Renal pelvis (tissue), 12 donors: ENCODE measurements at places on chromosomes 5 and 9. TPM values are rescaled to one million over a fixed set of nuclear protein-coding genes. Genes with fewer than 3 reads are reported as not detected.
A peak's percentile ranks its signal among the peaks of the same experiment; 100 is the strongest.

PCSK5 gene
- polyA plus RNA-seq, result 18.7 TPM

ZNF354B gene
- polyA plus RNA-seq, result 28.2 TPM

HAVCR2 gene
- polyA plus RNA-seq, result 11.5 TPM

GRM6 gene
- 1.7 TPM for polyA plus RNA-seq

GCNT1 gene
- polyA plus RNA-seq, result 5.6 TPM

PIP5K1B gene
- 6.4 TPM for polyA plus RNA-seq

ZNG1F gene
- 26.5 TPM for polyA plus RNA-seq

PCDHGA5 gene
- polyA plus RNA-seq, result 3.2 TPM

GFPT2 gene
- 3.8 TPM for polyA plus RNA-seq

VDAC1 gene
- polyA plus RNA-seq, result 169 TPM

SLC6A18 gene
- 2.5 TPM for polyA plus RNA-seq

PFN3 gene
- 6.2 TPM for polyA plus RNA-seq

FSTL4 gene
- polyA plus RNA-seq, result 0.76 TPM

PTGES gene
- polyA plus RNA-seq, result 3.3 TPM

NDUFS6 gene
- 84.9 TPM for polyA plus RNA-seq

- no peak for DNase-seq
Measured at GRCh38 chr9:2180154-2180553, 165.0 kb downstream of the SMARCA2 start.

DNA sequence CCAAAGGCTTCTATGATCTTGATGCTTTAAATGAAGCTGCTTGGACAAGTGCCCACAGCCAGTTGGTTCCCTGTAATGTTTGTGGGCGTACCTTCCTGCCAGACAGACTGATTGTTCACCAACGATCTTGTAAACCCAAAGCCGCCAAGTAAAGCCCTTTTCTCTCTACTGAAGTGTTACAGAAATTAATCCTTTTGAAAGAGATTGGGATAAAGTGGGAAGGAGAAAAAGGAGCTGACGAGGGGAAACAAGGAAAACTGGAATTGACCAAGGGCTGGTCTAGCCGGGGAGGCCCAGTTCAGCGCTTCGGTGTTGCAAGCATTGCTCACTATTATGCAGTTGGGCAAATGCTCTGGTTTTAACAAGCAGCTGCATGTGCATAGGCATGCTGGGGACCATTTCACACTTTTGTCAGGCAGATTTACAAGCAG is 53.2 kb downstream of the ZNF474 start:
- no peak for DNase-seq

GRCh38 chr9:94791435-94791834 is 64.9 kb downstream of the AOPEP start:
- DNase-seq, result no peak

GRCh38 chr5:27311544-27311943 is 273.2 kb upstream of the CDH9 start:
- no peak for DNase-seq

DNA sequence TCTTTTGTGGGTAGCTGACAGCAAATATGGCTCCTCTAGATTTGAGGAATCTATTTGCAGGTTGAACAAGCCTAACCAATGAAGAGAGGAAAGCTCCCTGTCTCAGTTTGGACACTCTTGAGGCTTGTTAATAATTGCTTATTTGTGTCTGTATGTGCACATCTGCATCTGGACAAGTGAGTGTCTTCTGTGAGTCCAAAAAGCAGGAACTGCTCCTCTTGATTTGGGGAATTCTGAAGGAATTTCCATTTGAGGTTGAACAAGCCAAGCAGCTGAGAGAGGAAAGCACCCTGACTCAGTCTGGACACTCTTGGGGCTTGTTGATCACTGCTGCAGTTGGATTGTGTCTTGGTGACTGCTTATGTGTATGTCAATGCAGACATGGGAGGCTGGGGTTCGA is 211.6 kb downstream of the DTWD2 start:
- DNase-seq, result no peak

DNA sequence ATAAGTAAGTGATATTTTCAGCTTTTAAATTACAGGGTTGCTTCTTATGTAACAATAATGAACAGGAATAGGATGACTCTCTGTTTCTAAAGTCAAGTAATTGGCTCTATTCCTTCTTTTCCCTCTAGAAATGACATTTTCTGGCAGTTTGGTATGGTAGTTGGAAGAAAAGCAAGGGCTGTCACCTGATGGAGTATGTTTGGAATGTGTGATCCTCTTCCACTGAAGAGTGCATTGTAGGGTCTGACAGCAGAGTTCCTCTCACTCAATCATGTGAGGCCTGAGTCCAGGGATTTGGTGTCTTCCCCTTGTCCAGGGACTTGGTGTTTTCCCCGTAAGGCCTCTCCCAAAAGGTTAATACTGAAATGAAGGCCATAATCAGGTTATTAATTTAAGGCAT is 233.8 kb upstream of the FBXL7 start:
- DNase-seq, result no peak

- no peak for DNase-seq
Measured at GRCh38 chr9:134936346-134937163, 18.8 kb upstream of the FCN1 start.

- DNase-seq, result no peak
Measured at GRCh38 chr5:38782180-38782835, 63.5 kb upstream of the OSMR start.

GRCh38 chr9:7185612-7186011 is 427.8 kb downstream of the KDM4C start:
- no peak for DNase-seq

- no peak for DNase-seq
Measured at GRCh38 chr5:79295029-79295428, 59.1 kb downstream of the JMY start.

- no peak for DNase-seq
Measured at GRCh38 chr5:68725905-68726683, 367.7 kb upstream of the SLC30A5 start.

GRCh38 chr9:116939161-116939560 is 252.1 kb downstream of the TRIM32 start:
- DNase-seq, result no peak

DNA sequence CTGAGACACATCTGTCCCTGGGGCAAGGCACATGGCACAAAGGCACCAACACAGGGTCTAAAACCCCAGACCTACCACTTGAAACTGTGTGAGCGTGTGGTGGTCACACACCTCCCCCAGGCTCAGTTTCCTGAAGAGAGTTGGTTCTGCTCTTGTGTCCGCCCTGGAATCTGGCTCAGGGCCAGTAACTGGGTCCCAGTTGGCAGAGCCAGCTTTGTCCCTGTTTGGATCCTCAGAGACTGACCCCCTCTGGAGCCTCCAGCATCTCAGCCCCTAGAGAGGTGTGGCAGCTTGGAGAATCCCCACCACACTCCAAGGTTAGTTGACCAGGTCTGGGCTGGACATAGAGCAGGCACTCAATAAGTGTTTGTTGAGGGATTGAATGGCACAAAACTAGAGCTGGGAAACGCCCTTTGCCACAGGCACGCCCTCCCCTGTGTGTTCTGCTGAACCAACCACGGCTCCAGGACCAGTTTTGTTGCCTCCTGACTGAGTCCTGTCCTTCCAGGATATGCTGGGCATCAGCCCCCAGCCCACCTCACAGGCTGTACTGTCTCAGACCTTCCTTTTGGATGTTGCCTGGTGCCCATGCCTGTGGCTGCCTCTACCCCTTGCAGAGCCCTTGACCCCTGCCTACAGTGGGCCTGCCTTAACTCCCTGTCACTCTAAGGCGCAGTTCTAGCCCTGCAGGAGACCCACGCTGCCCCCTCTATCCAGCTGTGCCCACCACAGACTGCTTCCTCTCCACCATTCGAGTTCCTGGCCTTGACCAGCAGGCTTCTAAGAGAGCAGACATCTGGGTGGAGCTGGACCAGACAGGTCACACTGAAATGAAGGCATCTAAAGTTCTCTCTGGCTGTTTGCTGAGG is 3.8 kb upstream of the PDLIM4 start:
- no peak for DNase-seq

GRCh38 chr5:151054709-151055108 is 26.1 kb downstream of the TNIP1 start:
- DNase-seq, result no peak

- no peak for DNase-seq
Measured at GRCh38 chr5:110017854-110018253, 328.1 kb downstream of the MAN2A1 start.

DNA sequence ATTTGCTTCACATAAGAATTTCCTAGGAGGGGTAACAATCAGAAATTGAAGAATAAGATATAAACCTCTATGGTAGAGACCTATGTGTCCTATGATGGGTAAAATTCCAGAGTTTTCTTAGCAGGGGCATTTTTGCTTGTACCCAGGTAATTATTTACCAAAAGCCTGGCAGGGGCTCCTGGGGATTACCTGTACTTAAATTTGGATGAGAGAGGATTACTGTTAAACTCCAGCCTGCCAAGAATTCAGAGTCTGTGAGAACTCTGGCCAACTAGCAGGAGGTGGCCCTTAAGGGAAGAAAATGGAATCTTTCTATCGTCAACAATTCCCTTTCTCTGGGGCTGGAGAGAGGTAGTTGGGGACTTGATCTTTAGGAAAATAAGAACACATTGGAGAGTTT is 460.4 kb downstream of the PDE4D start:
- DNase-seq, result no peak

- no peak for DNase-seq
Measured at GRCh38 chr9:88498880-88499279, 36.1 kb upstream of the NXNL2 start.

DNA sequence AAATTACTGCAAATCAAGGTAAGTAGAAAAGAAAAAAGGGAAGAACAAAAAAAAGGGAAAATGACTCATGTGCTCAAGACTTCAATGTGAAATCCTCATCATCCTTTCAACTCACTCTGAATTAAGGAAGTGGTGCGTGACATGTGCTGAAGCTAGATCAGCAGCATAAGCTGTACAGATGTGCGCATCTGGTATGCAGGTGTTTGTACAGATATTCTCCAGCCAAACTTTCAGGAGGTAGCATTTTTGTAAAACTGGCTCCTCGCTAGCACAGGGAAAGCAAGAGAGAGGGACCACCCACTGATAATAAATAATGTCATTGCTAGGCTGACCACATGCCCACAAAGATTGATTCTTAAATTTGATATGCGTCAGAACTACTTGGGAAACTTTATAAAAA is 253.9 kb upstream of the RGMB start:
- DNase-seq, result no peak

DNA sequence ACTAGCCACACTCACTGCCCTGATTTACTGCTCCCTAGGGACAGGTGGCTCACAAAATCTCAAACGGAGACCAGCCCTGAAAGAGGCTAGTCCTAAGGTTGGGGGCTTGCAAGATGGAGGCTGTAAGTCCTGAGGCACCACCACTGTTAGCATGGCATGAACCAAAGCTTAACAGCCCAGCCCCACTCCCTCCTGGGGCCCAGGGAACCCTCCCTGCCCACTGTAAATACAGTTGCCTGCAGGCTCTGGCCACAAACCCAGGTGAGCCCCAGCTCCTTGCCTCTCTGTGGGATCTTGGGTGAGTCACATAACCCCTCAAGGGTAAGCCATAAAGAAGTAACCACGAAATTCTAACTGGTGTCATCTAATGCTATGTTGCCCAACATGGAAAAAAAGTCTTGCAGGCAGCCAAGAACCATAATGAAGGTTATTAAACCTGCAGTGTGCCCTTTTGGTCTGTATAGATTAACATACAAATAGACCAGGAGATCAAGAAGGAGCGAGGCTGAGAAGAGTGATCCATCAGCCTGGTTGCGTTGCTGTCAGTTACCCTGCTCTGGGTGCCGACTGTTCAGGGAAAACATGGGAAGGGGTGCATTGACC is 1.7 kb upstream of the POMT1 start:
- no peak for DNase-seq

DNA sequence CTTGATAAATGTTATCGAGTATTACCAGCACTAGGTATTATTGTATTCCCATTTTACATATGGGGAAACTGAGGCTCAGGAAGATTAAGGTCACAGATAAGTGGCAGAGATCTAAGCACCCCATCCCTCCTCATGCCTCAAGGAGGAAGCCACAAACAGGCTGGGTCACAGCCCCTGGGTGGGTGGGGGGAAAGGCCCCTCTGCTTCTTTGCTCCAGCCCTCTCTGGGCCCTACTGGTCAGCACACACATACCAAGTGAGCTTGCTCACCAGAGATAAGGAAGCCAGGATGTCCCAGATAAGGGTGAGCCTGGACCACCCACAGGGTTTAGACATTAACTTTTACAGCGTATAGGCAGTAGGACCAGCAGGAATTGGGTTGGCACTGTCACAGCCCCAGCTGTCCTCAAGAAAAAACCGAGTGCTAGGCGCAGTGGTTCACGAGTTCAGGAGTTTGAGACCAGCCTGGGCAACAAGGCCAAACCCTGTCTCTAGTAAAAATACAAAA is 45.3 kb downstream of the STK10 start:
- no peak for DNase-seq

GRCh38 chr5:68431186-68431585 is 215.6 kb downstream of the PIK3R1 start:
- DNase-seq, result no peak

- DNase-seq, result no peak
Measured at GRCh38 chr5:72363166-72363802, 43.1 kb downstream of the PTCD2 start.

DNA sequence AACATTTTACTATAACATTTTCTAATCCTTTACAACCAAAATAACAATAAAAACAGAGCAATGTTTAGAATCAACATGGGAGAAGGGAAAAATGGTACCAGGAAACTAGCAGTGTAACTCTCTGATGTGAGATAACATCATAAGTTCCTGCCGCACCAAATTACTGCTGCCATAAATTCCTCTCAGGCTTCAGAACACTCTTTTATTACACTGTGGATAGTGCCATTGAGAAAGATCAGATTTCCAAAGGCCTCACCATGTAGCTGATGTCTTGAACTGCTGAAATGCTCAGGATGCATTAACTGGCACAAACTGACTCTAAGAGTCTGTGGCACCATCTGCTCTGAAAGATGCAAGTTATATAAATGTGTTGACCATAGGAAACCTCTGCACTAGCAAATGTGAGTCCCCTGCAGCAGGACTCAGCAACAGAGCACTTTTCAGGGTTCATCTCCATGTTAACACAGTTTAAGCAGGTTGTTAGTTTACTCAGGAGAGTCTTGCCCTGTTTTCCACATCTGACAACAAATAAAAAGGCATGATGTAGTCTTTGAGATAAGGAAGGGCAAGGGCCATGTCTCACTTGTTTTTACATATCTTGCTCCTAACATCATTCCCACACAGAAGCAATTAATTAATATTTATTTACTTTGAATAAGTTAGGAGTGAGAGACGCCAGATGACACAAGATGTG is 218.1 kb downstream of the CETN3 start:
- peak; percentile 42 for DNase-seq

GRCh38 chr5:32170303-32171151 is 3.6 kb downstream of the GOLPH3 start:
- DNase-seq, result no peak
